Neural progenitor cell (in vitro differentiated cells): ENCODE measurements at places on chromosomes 6 and 20.

DNA sequence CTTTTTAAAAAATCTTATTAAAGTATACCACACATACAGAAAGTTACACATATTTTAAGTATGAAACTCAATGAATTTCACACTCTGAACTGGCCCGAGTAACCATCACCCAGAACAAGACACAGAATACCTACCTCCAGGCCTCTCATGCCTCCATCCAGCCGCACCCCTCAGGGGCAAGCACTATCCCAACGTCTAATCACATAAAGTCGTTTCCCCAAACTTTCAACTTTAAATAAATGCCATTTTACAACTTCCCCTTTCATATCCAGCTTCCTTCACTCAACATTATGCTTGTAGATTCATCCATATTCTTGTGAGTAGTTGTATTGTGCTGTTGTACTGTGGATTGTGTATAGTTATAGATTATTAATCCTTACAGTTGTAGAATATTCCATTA, 539.1 kb downstream of the CD83 start:
- no peak for DNase-seq

DNA sequence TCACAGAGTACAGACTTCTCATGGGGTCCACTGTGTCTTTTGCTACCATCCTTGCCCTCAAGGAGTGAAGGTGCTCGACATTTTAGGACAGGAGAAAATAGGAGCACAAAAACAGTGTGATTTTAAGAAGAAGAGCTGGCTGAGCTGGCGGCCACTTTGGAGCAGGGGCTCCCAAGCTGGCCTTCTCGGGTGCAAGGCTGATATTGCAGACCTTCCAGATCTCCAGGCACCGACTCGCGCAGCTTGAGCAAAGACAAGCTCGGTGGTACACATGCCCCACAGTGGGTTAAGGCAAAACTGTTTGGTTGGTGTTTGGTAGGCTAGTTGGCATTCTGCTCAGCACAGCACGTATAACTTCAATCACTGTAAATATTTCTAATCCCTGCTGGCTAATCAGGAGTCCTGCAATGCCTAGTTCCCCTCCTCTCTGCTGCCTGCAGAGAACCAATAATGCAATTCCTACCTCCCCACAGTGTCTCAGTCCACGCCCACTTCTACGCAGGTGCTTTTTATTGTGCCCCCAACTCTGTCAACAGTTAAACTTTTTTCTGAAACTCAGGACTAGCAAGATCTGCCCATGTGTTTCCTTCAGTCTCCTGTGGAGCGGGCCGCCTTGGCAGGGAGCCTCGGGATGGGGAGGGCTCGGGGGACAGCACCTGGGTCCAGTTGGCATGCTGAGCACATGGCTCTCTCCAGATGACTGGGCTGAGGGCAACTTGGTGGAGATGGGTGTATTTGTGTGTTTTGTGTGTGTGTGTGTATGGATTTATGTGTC, 12.7 kb upstream of the SMOC2 start:
- DNase-seq, result peak; percentile 19

DNA sequence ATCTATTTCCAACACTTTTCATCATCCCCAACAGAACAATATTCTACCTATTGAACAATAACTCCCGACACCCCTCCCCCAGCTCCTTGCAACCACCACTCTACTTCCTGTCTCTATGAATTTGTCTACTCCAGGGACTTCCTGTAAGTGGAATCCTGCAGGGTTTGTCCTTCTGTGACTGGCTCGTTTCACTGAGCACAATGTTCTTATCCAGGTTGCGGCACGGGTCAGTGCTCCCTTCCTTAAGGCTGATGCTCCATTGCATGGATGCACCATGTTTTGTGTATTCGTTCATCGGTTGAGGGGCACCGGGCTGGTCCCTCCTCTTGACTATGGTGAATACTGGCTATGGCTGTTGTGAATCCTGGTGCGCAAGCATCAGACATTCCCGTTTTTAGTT, 163.2 kb downstream of the TBXT start:
- no peak for DNase-seq

GRCh38 chr6:91083211-91083610, 496.3 kb upstream of the MAP3K7 start:
- peak; percentile 22 for DNase-seq

DNA sequence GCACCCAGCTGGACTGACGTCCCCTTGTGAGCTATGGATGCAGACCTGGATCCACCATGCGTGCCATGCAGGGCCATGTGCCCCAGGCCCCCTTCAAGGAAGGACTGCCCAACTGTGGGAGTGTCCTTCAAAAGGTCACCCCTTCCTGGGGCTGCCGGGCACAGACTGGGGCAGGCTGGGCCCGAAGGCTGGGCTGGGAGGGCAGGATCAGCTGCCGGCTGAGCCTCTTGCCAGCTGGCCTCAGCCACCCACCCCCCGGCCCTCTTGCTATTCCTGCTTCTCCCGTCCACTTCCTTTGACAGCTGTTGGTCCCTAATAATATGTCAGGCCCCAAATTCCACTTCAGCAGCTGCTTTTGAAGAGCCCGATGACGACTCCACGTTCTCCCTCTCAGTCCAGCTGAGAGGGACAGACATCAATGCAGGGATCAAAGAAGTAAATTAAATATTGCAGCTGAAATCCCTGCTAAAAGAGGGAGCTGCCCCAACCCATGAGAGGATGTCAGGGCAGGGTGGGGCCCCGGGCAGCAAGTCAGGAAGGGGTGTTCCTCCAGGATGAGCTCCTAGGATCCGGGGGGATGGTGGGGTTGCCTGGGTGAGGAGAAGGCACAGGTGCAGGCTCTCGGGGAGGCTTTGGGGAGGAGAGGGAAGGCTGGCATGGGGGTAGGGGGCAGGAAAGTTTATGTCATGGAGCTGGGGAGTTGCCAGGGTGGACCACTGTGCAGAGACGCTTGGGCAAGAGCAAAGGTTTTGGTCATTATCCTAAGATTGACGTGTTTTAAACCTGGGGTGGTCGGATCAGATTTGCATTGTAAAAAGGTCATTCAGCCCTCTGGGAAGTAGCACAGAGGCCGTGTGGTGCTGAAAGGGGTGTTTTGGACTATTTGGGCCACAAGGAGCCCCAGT, 185.0 kb downstream of the ANKRD60 start:
- DNase-seq, result no peak

DNA sequence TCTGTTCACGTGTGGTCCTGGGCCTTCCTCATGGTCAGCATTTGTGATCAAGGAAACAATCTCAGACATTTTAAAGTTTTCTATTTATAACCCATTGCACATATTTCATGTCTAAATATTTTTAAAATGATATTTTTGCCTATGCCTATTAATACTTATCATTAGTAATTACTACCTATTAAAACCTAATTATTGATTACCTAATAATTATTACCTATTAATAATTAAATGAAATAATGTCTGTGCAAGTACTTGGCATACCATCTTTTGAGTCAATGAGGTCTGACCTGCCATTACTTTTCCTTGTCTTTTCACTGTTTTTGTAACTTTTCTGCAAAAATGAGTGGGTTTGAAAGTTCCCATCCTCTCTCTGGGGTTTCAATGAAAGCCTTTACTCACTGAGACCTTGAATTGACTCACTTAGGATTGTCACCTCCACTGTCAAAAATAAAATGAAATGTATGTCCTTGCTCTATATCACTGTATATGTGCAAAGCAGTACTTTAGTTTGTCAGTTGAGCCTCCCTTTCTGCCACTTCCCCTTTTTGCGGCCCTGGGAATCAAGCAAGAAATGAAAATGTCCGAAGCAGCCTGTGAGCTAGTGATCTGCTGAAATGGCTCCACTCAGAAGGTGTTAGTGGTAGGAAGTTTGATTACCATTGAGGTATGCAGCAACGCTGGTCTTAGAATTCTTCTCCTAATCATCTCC, 87.8 kb downstream of the L3MBTL3 start:
- DNase-seq, result no peak

- DNase-seq, result no peak
Observed at GRCh38 chr20:1632178-1632577, 12.4 kb upstream of the SIRPB1 start.

DNA sequence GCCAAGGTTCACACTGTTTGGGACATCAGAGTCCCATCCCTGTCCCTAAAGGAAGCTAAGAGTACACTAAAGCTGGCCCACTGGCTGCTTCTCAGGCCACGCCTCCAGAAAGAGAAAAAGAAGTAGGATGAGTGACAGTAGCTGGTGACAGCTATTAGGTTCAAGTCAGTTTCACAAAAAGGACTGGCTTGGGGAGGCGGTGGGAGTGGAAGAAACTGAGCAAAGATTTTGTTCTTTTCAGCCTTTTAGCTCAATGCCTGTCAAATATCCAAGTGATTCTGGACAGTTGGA, 374.7 kb downstream of the ZFAND3 start:
- no peak for DNase-seq

DNA sequence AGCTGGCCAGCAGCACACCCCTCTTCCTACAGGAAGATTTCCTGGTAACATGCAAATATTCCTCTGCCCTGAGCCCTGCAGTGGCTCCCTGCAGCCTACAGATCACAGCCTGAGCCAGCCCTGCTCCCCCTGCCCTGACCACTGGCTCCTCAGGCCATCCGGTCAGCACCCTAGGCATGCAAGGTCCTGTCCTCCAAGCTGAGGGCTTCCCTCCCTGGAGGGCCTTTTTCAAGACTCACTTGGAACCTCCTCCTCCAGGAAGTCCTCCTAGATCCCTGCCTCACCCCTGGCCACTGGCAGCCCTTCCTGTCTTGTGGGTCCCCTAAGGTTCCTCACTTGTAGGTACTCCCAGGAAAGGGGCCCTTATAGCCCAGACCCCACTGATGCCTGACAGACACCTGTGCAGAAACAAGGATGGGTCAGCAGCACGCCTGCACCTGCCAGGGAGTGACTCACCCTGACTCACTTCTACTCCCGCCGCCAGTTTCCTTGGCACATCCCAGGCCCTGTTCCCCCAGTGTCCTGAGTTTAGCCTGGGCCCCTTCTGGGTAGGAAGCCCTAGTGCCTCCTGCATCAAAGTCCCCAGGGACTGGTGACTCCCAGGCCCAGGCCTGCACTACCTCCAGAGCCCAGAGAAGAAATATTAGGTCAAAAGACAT, 3.2 kb downstream of the SLC4A11 start:
- DNase-seq, result no peak
